ENCODE measurements at places on chromosomes 11 and 22.

- DNase-seq = no peak
Measured at GRCh38 chr11:19811380-19811779, 98.7 kb downstream of the NAV2 start.

- DNase-seq = no peak
Measured at GRCh38 chr11:115377882-115378296, 126.3 kb downstream of the CADM1 start.

GRCh38 chr11:41042688-41043087 lies 416.8 kb downstream of the LRRC4C start:
- DNase-seq = no peak

- DNase-seq = no peak
Measured at GRCh38 chr11:93132836-93133235, 65.0 kb downstream of the SLC36A4 start.

DNA sequence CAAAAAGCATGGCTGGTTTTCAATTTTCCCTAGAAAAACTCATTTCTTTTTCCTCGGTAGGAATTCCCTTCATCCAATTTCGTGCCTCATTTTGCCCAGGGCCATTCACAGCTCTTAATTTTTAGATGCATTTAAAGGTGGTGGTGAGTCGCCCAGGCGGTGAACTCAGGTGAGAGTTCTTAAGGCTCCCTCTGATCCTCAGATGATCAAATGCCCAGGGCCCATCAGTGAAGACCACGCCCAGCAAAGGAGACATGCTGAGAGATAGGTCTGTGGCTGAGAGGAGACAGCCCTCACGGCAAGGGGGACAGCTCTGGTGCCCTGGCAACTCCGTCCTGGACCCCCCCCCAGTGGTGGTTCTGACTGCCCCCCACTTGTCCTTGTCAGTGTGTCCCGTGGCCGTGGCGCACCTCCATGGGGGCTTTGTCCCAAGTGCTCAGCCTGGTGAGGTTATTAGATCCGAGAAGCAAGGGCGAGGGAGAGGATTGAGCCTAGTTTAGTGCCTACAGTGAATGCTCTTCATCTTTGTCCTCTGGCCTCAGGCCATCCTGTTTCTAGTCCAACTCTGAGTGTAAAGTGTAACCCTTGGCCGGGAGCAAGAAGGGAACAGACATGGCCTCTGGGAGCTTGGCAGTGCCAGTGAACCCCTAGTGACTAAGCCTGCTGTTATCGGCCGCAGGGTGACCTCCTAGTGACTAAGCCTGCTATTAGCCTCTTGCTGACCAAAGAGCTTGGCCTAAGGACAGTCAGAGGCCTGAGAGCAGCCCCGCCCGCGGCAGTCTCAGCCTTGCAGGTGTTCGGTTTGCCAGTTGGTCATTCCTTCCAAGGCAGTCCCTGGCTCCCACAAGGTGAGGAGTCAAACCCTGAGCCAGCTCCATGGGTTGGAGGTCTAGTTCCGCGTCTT lies 83.5 kb downstream of the CTTN start:
- DNase-seq = no peak
